Placental pericyte (primary cell): ENCODE measurements at places on chromosomes 2 and 18. TPM values are rescaled to one million over a fixed set of nuclear protein-coding genes. Genes with fewer than 3 reads are reported as not detected.

MYL12A gene
- total RNA-seq: 653 and 684 TPM in 2 replicates

RIT2 gene
- total RNA-seq: not detected in 2 replicates

CD8A gene
- total RNA-seq: not detected in 2 replicates

CACNB4 gene
- total RNA-seq: under 0.01 and 0.14 TPM in 2 replicates

ABCG8 gene
- not detected in 2 replicates for total RNA-seq

L3MBTL4 gene
- not detected in 2 replicates for total RNA-seq
